Stimulated activated CD4-positive, alpha-beta T cell treated with anti-CD3 and anti-CD28 coated beads, Interleukin-2, amount 100 ng/mL, for 24 hours (primary cell): ENCODE measurements at places on chromosomes 6 and 20.
A peak's percentile ranks its signal among the peaks of the same experiment; 100 is the strongest.

GRCh38 chr6:69265090-69265489, 531.7 kb downstream of the LMBRD1 start:
- no peak for DNase-seq

DNA sequence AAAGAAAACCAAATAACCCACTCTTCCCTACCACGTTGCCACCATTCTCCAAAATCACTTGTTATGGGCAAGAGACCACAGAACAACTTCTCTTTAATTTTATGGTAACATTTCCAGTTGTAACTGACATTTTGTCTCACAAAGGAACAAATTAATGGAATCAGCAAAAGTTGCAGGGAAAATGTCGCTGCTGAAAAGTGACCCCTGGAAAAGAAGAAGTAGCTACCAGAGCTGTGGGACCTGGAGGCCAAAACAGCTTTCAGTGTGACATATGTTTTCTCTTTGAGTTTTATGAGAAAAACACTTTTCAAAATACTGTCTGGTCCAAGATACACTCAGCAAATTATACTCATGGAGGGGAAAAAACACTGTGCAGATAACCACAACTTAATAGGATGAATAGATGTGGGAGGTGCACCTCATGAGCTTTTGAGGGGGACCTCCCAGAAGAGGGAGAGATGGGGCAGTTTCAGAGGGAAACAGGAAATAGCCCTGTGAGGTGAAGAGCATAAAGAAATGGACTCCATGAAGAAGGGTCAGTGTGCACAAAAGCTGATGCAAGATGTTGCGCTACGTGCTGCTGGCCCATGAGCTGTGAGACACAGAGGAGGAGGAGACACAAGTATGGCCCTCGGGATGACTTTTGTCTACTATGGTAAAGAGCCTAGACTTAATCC, 87.3 kb downstream of the DTNBP1 start:
- DNase-seq = no peak

DNA sequence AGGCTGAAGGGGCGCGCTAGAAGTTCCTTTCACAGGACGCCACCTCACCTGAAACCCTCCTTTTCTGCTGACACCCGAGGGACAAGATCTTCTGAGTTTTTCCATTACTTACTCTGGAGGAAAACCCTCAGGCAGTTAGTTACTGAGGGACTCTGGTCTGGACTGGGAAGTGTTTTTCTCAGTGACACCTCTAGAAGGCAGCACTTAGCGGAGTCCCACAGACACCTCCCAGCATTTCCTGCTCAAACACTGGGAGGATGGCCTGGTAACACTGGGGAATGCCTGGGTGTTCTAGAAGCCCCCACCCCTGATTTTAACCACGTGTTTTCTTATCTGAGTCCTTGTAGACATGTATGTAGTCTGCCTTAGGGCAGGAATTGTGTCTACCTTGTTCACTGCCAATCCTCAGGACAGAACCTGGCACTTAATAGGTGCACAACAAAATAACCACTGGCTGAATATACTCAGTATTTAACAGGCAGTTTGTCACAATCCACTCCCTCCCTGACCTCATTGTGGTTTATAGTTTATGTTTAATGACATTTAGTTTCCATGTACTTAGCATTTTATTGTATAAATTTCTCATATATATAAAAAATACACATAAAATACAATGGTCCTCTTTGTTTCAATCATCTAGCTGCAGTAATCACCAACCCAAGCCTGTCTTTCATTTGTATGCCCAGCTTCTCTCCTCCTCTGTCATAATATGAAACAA, 4.8 kb downstream of the GSTA3 start:
- peak; percentile 6 for DNase-seq

DNA sequence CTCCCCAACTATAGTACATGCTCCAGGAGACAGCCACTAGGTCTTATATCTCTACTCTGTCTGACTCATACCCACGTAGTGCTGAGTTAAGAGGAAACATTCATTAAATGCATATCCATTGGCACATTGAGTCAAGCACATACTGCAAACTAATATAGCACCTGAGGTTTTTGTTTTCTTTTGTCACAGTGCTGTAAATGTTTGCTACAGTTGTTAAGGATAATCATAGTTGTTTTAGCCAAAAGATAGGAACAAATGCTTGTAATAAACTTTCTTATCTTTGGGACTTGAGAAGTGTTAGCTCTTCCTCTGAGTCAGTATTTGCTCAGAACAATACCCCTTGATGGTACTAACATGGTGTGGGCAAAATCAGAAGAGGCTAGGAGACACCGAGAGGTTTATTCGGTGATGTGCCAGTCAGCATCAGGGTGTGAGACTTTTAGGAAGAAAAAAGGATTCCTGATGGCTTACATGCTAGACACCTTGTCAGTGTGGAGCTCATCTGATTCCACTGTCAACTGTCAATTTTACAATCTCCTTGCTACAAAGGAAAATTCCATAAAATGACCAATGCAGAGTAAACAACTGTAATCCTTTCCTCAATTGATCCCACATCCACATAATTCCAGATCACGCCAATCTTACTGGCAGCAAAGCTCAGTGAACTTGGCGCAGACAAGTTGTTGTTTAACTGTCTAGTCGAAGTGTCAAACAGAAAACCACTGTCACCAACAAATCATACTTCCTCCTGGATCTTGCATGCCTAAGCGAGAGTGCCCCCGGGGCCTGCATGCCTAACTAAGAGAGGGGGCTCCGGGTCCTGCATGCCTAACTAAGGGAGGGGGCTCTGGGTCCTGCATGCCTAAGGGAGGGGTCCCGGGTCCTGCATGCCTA, 36.1 kb downstream of the ELOVL2 start:
- no peak for DNase-seq

DNA sequence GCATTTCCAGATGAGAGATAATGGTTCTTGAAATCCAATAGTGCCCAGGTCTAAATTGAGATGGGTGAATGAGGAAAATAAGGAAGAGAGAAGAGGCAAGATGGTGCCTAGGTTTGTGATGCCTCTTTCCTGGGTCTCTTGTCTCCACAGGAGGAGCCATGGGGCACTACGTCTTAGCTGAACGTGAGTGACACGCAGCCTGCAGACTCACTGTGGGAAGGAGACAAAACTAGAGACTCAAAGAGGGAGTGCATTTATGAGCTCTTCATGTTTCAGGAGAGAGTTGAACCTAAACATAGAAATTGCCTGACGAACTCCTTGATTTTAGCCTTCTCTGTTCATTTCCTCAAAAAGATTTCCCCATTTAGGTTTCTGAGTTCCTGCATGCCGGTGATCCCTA, 6.8 kb downstream of the HFE start:
- no peak for DNase-seq

DNA sequence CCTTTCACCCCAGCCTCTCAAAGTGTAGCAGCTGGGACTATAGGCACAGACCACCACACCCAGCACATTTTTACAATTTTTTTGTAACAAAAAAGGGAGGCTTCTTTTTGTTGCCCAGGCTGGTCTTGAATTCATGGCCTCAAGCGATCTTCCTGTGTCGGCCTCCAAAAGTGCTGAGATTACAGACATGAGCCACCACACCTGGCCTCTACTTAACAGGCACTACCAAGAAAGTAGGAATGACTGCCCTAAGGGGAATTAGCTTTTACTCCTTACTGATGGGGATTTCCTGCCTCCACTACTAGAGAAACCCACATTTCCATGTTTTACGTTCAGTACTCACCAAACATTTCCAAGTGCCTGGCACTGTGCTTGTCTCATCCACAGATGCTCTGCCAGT, 109.6 kb downstream of the CARMIL1 start:
- no peak for DNase-seq

DNA sequence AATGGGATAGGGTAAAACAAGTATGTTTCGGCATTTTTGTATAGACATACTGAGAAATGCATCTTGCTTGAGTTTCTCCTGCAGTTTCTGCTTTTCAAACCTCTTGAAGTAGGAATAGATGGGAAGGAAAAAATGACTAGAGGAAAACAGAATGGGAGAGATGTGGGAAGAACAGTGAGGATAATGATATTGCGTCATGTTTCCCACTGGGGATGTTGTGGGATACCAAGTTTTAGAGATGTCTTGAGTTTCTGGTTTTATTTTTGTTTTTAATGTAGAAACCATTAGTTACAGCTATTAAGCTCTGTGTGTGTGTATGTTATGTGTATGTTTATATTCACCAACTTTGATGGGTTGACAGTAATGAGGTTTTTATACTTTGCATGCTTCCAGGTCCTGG, 24.6 kb downstream of the POLH start:
- no peak for DNase-seq

GRCh38 chr6:17938901-17939300, 48.5 kb downstream of the KIF13A start:
- DNase-seq = no peak

DNA sequence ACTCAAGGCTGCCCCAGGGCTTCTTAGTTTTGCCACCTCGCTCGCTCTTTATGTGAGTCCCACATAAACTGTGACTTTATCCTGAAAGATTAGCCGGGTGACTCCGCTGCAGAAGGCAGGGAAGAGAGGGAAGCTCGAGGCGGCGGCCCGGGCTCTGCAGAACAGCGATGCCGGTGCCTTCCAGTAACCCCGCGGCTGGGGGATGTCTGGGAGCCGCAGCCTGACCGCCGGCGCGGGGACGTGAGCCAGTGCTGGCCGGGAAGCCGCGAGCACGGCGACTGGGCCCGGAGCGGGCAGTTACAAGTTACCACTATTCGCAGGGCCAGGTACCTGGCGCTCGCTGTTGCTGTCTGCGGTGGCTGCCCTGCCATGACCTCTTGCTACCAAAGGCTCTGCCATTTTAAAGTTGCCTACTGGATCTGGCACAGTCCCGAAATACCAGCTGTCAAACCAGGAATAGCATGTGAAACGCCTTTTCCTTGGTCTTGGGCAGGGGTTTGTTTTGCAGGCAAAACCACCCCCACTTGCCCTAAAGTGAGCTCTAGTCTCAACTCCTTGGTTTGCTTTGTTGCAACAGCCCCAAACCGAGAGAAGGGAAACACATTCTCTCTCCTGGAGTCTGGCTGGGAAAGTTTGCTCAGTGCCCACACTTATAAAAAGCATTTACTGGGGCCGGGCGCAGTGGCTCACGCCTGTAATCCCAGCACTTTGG, 124.0 kb upstream of the SLC2A12 start:
- DNase-seq = peak; percentile 6

DNA sequence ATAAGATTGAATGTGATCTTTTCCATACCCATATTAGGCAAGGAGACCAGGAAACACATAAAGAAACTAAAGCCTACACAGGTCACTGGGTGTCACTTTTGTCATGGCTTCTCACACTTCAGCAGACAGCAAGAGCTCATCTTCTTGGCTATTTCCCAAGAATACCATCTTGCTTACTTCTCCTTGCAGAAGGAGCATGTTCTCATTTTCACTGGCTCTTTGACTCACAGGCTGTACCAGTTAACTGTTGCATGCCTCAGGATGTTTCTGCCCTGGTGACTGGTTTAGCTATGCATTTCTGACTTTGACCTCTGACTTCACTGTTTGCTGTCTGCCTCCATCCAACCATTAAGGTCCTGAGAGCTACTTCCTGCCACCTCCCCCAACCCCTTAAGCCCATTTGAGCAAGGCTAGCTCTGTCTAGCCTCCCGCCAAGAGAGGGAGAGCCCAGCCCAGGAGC, 40.3 kb upstream of the OGFRL1 start:
- no peak for DNase-seq

DNA sequence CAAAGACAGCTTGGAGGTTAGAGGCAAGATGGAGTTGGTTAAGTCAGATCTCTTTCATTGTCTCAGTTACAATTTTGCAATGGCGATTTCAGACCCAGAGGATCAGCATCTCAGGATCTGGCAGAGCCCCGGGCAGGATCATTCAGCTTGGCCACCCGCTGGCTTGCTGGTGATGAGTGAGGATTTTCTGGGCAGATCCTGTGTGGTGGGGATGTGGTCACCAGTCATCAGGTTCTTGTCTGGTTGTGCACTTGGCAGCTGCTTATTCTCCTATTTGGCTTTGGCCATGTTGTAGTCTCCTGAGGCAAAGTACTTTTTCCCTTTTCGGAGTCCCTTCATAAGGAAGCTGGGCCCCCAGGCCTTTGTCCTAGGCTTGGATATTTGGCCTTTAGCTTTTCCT, 953.9 kb downstream of the KIF16B start:
- DNase-seq = no peak

GRCh38 chr6:46393940-46394337, 97.3 kb downstream of the RCAN2 start:
- no peak for DNase-seq

DNA sequence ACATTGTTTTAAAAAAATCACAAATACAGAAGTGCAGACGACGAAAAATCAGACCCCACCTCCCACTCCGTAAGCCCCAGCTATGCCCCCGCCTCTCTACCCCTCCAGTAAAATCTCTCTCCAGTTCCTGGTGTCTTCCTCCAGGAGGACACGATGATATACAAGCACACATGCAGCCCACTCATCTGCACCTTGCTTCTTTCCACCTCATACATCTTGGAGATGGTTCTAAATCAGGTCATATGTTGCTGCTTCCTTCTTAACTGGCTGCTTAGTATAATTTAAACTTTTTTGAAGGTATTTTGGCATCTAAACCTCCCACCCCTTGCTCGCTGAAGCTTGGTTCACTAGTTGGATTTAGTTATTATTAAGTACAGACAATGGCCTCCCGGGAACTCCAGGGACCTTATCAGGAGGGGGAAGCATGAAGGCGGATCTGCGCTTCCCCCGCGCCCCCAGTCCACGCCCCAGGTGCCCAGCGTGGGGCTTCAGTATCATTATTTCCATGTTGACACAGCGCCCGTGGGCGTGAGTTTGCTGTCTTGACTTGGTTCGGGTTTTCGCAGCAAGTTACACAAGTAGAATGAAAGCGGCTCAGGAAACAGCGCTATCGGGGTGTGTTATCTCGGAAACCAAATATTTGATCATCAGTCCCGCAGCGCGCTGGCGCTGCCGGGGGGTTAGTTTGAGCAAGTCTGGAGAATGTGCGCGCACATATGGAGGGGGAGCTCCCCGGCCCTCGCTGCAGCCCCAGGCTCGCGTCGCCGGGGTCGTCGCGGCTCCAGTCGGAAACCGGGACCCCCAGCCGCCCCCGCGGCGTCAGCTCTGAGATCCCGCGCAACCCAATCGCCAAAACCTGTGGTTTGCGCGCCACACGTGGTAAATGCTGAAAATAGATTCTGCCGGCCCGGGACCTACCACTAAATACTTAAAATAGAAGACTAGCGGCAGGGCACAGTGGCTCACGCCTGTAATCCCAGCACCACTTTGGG, 2.3 kb downstream of the BMP7 start:
- DNase-seq = peak; percentile 55

GRCh38 chr6:144912474-144912873, 627.3 kb downstream of the UTRN start:
- DNase-seq = no peak

DNA sequence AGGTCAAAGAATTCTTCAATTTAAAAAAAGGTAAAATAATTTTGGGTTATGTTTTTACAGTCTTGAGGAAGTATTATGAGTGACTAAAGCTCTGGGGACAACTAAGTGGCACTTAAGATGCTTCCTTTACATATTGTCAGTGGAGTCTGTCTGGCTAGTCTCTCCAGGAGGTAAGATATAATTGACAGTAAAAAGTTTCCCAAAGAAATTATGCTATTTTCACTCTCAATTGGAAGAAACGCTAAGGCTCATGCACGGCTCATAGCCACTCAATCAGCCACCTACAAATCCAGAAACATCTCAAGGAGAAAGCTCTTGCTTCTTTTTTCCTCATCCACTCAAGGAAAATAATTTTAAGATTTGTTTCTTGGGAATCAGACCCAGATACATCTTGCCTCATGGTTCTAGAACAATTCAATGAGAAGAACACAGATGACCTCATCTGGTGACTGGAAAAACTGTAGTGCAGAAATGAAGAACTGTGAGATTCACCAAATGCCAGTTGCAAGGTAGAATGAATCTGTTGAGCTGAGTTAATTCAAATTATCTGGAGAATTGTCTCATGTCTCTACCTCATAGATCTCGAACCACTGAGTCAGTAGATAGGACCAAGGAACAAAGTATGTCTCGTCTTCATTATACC, 252.9 kb downstream of the TPBG start:
- DNase-seq = no peak
